Cortex of kidney (tissue), 1 donor: ENCODE measurements at places on chromosomes 5 and 9.

- no peak for DNase-seq
Observed at GRCh38 chr5:53327811-53328334, 152.6 kb upstream of the FST start.

- DNase-seq: no peak
Observed at GRCh38 chr9:73683862-73684591, 532.4 kb downstream of the ANXA1 start.

DNA sequence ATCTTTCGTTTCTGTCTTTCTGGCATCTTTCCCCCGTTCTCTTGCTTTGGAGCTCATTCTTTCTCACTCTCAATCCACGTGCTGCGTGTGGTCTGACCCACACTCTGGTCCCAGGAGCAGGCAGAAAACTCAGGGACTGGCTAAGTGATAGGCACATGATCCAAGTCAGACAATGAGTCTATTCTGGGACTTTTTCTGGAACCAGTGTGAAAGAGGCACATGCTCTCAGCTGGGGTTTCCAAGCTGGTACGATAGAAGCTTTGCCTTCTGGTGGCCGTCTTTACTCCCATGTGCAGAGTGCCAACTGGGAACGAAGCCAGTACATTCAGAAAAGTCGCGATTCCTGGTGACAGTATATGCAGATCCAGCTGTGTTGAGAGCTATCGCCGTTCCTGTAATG lies 94.4 kb downstream of the PDZD2 start:
- DNase-seq: no peak

GRCh38 chr5:144198386-144198785 lies 27.7 kb downstream of the KCTD16 start:
- DNase-seq: no peak

GRCh38 chr5:119583684-119584083 lies 45.7 kb upstream of the FAM170A start:
- DNase-seq: no peak

DNA sequence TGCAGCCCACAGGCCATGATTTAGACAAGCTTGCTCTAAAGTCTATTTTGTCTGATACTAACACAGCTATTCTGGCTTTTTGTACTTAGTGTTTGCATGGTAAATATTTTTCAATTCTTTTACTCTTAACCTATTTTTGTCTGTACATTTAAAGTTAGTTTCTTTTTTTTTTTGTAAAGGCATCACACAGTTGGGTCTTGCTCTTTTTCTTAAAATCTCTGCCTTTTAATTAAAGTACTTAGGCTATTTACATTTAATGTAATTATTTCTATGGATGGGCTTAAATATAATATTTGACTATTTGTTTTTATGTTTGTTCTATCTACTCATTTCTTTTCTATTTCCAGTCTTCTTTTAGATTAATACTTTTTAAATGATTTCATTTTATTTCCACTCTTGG lies 49.7 kb upstream of the MAST4 start:
- DNase-seq: no peak

DNA sequence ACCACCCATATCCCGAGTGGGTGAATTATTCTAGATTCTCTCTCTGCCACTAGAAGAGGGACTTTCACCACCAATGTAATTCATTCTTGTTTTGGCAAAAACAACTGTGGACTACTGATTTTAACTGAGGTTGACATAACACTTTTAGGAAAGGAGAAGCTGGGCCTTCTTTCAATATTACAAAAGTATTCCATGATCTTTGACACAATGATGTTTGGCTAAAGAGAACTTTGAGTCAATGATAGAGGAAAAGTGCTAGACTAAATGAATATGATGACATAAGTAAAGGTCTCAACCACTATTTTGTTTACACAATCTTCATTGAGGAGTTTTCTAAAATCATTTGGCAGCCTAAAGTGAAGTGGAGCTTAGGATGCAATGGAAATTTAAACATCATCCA lies 336.9 kb upstream of the PDE4D start:
- DNase-seq: no peak

DNA sequence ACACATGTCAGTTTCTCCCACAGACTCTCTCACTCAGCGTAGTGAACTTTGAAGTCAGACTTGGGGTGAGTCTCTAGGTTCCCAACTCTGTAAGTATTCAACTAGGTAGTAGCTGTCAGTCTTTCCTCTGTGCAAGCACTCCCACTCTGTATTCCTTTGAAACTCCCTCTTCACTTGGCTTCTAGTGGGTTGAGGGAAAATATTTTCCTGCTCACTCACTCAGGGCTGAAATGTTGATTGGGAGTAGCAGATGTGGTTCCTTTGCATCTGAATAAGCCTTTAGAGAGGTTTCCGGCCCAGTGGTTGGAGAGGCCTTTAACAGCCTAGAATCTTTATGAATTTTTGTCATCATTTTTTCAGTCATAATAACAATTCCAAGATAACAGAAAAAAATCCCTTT lies 18.1 kb upstream of the ARRDC3 start:
- no peak for DNase-seq

DNA sequence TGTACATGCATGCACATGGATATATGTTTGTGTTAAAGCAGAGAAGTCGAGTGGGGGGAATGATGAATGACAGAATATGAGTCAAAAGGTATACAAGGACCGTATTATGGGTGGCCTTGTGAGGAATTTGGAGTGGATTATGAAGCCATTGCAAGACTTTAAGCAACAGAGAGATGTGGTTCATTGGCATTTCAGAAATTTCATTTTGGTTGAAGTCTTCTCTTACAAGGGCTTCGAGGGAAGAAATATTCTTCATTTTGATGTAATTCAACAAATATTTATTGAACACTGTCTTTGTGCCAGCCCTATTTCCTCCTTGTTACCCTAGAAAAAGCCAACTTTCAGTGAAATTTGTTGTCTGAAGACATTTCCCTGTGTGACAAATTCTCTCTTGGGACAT lies 83.9 kb upstream of the SLCO6A1 start:
- no peak for DNase-seq
